ENCODE measurements at places on chromosomes 7 and 10.

- no peak for DNase-seq
These were observed 1.5 kb downstream of the NUDCD3 start for GRCh38 chr7:44488955-44489354.

DNA sequence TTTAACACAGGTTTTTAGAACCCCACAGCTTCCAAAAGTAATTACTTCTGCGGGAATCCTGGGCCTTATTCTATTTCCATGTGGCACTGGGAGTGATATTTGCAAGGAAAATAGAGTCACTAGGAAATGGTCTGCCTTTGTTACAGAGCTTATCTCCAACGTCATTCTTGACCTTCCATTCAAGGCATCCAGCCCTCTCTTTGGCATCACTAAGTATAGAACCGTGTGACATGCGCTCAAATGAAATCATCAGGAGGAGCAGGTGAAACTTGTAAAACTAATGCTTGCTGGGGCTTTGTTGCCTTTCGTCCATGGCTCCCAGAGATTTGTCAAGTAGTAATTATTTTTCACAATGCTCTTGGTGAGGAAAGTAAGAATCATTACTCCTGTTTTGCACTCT, 73.4 kb downstream of the PAPSS2 start:
- DNase-seq, result no peak

DNA sequence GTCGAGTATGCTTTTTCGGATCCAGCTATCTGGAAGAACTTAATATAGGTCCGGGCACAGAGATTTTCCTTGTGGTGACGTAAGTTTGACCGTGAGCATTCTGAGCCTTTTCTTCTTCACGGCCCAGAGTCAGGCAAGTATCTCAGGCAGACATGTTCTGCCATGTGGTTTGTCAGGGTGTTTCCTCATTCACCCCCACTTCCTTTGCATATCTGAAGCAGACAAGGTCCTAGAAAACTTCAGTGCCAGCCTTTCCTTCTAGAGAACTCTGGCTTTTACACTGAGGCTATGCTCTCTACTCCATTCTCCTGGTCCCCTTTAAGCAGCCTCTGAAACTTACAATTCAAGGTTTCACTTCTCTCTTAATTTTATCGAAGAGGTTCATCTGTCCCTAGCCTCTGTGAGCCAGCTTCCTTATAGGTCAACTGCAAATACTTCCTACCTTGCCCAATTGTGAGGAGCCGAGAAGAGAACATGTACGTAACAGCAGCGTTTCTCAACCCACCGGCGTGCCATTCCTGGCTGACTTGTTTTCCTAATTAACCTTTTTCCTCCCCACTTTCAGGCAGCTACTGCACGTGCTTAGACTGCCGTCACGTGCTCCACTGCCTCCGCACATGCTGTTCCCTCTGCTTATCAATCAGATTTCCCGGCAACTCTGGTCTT, 47.3 kb downstream of the CDCA7L start:
- no peak for DNase-seq

GRCh38 chr7:52958621-52959140, 76.8 kb upstream of the POM121L12 start:
- DNase-seq, result no peak

GRCh38 chr7:23680414-23681405, 711 bp downstream of the FAM221A start:
- peak; percentile 50 for DNase-seq

DNA sequence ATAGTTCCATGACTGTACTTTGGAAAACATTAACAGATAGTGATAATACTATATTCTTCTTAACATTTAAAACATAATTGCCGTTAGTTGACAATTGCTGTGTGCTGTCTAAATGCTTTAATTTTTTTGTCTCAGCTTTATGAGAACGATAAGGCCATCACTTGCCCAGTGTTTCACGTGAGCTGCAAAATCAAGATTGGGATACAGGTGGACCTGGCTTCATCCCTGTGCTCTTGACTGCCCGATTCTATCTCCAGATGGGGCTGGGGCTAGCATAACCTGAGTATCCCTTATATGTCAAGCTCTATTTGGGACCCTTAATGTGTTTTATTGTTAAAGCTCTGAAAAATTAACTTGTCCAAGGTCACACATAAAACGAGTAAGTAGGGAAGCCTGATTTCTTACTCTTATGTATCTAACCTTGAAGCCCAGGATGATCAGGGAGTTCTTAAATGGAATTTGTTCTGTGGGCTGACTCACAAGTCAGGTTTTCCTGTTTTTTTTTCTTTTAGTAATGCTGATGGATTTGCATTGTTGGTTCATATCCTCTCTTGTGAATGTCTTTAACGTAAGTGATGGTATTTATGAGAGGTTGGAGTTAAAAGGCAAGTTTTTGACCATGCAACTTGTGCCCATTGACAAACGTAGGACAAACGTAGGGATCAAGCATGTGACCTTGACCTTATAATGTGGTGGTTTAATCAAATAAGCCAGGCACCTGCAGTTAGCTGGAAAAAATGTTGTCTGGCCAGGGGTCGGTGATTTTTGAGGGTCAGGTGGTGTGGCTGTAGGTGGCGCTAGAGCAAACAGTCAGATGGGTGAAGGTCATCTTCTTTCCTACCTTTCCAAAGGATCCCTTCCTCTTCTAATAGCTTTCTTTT, 3.6 kb downstream of the PRKAR2B start:
- no peak for DNase-seq

GRCh38 chr10:71829171-71829570, 21.9 kb downstream of the PSAP start:
- peak; percentile 44 for DNase-seq

GRCh38 chr10:101290431-101290830, 61.2 kb upstream of the LBX1 start:
- DNase-seq, result no peak

DNA sequence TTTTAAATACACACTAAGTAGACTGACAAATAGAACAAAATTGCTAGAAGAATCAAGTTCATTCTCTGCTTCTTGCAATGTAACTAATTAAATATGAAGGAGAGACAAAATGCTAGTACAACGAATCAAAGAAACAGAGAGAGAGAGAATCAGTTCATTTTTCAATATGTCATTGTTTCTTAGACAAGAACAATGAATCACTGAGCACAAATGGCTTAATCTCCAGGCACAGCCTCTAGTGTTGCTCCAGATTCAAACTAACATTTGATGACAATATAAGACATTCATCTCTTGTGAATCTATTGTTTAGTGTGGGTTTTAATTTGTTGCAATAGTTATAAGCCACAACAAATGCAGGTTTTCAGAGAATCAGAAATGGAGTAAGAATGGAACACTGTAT, 357.4 kb upstream of the TMEM229A start:
- peak; percentile 59 for DNase-seq

DNA sequence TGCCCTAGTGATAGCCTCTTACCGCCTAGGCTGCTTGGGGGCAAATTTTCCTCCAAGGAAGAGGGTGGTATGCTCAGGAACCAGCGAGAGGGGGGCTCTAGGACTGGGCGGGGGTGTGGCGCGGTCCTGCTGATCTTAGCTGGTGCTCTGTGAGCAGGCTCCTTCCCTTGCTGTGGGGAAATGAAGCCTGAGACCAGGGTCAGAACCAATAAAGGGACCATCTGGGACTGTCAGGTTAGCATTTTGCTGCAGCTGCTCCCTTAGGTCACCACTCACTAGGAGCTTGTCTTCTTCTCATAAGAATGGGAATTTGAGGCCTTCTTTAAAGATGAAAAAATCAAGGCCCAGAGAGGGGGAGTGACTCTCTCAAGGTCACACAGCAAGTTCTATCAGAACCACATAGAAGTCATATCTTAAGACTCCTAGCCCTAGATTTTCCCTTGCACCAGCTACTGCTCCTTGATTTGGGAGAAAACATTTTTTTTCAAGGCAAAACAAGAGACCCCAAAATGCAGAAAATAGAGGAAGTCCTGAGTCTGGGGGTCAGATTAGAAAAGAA, 2.0 kb upstream of the NEUROG3 start:
- DNase-seq, result no peak

- no peak for DNase-seq
These were observed 189.1 kb upstream of the PRSS1 start for GRCh38 chr7:142560166-142560565.

- DNase-seq, result no peak
These were observed 364.6 kb downstream of the CCSER2 start for GRCh38 chr10:84693006-84693405.

- no peak for DNase-seq
These were observed 44.9 kb upstream of the ANK3 start for GRCh38 chr10:60434418-60435046.

DNA sequence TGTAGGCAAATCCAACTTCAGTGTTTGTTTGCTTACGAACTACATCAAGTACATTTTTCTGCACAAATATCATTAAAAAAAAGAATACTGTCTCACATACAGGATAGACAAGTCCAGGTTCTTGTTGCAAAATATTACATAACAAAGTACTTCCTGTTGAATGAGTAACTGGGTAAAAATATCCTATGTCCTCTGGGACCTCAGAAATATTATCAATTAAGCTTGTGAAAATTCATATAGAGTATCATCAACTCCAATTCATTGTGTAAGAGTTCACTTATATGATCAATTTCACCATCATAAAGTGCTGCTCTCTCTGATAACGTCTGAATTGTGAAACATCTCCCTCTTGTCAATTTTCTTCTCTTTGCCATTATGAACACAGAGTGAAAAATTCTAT, 22.6 kb downstream of the HERC4 start:
- no peak for DNase-seq

DNA sequence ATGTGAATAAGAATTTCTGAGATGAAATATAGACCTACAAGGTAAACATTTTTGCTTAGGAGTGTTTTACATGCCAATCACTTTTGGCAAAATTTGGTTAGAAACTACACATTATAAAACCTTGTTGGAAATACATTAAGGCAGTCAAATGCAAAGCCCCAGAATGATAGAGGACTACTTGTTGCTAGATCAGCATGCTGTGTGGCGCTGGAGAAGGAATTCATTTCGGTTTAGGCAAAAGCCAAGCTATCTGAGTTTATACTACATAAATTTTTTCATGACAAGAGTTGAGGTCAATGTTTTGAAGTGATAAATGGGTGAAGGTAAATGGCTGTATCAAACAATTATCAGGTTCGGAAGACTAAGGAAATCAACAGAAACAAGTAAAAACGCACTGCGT, 2.3 kb downstream of the BMPER start:
- no peak for DNase-seq

- DNase-seq, result no peak
These were observed 27.9 kb downstream of the WIPI2 start for GRCh38 chr7:5217851-5218331.

GRCh38 chr7:76236224-76236623, 34.5 kb downstream of the SRRM3 start:
- no peak for DNase-seq

GRCh38 chr10:44747593-44748172, 163.5 kb upstream of the TMEM72 start:
- DNase-seq, result no peak

DNA sequence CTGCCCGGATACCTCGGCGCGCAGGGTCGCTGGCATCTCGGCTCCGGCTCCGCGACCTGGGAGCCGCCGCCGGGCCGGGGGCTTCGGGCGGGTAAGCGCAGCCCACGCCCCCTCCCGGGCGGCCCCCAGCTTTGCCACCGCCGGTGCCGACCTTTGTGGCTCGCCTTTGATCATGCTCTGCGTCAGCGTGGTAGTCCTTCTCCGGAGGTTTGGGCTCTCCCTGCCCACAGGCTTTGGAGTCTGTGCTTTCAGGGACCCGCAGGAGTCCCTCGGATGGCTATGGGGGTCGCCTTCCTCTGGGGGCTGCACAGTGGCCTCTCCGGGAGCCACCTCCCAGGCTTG, 7.3 kb downstream of the ATP6V1F start:
- DNase-seq, result no peak

DNA sequence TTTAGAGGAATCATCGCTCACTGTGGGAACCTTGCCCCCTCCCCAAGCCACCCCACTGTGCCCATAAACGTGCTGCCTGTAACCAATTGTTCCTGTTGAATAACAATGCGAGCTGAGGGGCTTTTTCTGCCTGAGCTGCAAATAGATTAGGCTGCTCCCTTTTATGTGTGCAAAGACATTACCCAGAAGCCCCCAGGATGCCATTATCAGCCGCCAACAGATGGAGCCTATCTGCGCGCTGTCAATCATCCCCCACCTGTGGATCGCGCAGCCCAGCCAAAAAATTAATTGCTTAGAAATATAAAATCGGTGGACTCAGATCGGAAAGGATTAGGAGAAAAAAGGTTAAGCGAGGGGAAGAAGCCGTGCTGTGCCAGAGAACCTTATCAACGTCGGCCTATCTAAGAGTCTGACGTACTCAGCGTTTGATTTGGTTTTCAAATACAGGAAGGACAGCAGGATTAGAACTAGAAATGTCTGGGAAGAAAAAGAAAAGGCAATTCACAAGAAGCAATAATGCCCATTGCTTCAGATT, 167.3 kb upstream of the MYO3A start:
- DNase-seq, result no peak

DNA sequence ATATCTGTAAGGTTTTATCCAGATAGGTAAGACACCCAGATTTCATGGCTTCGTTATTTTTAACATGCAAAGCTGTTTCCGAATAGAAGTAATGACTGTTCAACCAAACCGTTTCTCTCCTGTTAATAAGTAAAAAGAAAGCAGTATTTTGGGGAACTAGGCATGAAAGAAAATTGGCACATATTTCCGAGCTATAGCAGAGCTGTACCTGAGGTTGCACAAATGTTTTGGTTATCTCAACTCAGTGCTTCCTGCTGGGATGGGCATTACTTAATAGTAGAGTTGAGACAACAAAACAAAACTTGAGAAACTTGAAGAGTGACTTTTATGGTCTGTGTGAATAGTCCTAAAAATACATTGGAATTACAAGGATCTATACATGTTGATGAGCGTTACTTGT, 564.3 kb upstream of the SORCS1 start:
- no peak for DNase-seq

DNA sequence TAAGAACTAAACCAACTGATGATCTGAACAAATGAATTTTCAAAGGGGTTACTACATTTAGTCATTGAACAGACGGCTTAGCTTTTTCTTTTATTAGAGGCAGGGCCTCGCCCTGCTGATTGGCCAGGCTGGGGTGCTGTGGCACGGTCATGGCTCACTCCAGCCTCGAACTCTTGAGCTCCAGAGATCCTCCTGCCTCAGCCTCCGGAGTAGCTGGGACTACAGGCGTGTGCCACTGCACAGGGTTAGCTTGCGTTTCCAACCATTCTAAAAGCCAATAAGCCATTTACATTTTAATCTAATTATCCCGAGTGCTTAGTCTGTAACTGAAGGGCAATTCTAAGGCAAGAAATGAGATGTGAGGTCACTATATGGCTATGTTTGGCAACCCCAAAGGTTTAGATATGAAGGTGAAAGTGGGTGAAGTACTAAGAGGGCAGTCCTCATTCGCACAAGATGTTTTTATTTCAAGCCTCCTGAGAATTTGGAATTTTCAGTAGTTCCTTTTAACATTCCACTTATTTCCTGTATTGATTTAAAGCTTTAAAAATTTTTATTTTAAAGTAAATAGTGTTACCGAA, 1.6 kb upstream of the CDK13 start:
- peak; percentile 14 for DNase-seq

- no peak for DNase-seq
These were observed 79.9 kb downstream of the MKI67 start for GRCh38 chr10:128046156-128046952.

GRCh38 chr10:118259288-118259906, 82.7 kb downstream of the FAM204A start:
- peak; percentile 32 for DNase-seq

All from foreskin melanocyte (primary cell).